ENCODE measurements at places on chromosomes 4 and X.

GRCh38 chr4:147749811-147750321, 18.0 kb downstream of the ARHGAP10 start:
- no peak for DNase-seq

GRCh38 chr4:112001041-112001440, 144.2 kb upstream of the FAM241A start:
- no peak for DNase-seq

DNA sequence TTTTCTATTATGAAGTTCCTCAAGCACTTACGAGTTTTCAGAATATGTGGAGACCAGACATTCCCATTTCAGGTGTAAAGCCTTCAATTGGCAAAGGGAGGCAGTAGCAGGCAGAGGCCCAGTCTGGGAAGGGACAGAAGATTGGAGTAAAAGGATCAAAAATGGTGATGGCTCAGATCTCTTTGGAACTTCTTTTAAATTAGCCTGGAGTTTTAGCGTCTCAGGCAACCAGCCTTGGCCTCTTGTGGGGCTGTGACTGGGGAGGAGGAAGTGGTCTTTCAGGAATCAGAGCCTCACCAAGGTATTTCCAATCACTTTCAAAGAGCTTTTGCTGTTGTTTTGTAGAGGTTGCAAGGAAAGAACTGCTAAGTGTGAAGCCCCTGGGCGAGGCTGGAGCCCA, 239.1 kb downstream of the FRAS1 start:
- DNase-seq: no peak

DNA sequence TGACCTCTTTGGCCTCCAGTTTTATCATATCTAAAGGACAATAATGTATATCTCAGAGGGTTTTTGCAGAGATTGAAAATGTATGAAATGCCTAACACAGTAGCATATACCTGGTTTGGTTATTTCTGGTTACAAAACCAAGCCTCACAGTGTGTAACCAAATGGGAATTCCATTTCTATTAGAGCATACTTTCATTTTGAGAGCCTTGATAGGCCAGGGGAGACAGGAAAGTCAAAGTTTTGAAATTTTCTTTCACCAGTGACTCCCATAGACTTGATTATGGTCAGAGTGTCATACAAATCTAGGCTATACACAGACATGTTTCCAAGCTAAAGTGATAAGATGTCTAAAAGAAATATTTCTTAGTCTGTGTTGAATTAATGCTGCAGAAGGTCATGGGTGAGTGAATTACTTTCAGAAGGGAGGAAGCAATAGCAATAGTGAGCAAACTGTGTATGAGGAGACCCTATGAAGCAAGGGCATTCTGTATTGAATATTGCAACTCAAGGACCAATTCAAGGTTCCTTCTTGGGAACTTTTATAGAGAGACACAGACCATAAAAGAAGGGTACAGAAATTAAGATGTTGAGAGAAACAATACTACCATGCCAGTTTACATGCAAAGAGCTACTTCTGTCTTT, 151.1 kb downstream of the PDE5A start:
- no peak for DNase-seq

- DNase-seq: no peak
Measured at GRCh38 chrX:22950269-22951266, 49.2 kb upstream of the DDX53 start.
